ENCODE measurements at places on chromosomes 1 and 21.

GRCh38 chr1:28865997-28866650, 48.2 kb upstream of the EPB41 start:
- no peak for DNase-seq

GRCh38 chr21:38712071-38712470, 93.7 kb upstream of the ETS2 start:
- peak; percentile 78 for DNase-seq

DNA sequence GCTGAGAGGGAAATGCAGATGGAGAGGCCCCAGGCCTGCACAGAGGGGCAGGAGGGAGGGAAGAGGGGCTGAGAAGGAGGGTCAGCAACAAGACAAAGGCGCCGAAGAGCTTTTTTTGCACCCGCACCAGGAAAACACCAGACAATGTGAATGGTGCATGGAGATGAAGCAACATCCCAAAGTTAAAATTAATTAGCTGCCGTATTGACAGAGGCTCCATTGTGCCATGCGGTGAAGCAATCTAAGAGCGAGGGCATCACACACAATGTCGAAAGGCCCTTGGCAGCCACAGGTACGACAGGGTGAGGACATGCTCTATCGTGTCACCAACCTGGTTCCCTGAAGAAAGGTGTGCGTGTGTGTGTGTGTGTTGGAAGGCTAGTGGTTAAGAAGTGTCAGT, 41.2 kb downstream of the SSBP3 start:
- DNase-seq: no peak

- no peak for DNase-seq
Observed at GRCh38 chr1:151819976-151820623, 11.5 kb downstream of the RORC start.

- DNase-seq: no peak
Observed at GRCh38 chr1:153903841-153904455, 18.8 kb downstream of the GATAD2B start.

GRCh38 chr1:3326516-3327388, 127.7 kb upstream of the ARHGEF16 start:
- DNase-seq: no peak

DNA sequence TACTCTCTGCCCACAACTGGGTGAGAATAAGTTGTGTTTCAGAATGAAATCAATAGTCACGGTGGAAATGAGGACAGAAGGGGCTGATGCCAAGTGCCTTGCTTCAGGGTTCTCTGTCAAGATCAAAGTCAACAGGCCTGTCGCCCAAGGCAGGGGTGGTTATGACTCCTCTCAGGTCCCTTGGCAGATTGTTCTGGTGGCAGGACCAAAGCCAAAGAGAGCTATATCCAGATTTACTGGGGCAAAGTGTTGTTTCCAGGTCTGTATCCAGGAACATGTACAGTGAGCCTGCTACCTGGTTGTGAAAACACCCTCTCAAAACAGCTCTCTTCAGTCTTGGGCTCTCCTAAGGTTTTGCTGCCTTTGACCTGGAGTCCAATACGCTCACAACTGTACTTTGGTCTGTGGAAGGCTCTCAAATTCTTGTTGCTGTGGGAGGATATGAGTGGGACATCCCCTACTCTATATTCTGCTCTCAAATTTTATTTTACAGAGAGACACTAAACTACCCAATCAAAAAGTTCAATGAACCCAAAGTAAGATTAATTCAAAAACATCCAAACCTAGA, 175.1 kb upstream of the ETV3 start:
- no peak for DNase-seq

DNA sequence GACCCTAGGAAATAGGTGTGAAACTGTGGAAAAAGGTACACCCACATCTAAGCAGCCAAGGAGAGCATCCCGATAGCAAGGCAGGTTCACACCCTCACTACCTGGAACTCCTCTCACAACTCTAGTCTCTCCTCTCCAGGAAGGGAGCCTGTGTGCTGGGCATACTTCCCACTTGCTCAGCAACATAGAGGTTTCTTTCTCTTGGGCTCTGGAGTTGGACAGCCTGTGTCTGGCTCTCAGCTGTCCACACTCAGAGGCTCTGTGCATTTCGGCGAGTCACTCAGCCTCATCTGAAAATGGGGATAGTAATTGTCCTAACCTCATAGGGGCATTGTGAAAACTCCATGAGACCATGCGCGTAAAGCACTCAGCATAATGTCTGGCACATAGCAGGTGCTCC, 29.6 kb upstream of the VWA5B1 start:
- DNase-seq: no peak

DNA sequence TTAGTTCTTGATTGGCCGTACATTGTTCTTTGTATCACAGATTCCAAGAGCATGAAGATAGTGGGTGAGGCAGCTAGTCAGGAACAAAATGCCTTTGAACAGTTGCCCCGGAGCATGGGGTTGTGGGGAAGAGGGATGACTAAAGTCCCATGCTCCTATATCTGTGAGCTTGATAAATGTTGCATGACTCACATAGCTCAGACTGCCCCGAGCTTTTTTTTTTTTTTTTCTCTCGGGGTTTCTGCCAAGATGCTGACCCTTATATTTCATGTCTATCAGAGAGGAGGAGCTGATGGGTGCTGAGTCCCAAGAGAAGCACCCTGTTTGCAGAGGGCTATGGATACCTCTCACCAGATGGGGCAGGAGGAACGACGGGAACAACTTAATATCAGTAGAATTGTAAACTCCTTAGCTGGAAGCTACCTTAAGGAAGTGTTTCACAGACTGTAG, 40.6 kb downstream of the SRRM1 start:
- DNase-seq: no peak

GRCh38 chr1:46030876-46031660, 101.4 kb downstream of the PIK3R3 start:
- peak; percentile 25 for DNase-seq
